Esophagus muscularis mucosa (tissue), 4 donors: ENCODE measurements at places on chromosomes 5 and 9. TPM values are rescaled to one million over a fixed set of nuclear protein-coding genes. Genes with fewer than 3 reads are reported as not detected.
A peak's percentile ranks its signal among the peaks of the same experiment; 100 is the strongest.

- DNase-seq, result no peak
These were observed 2276.3 kb downstream of the MAT2B start for GRCh38 chr5:165781738-165782137.

GRCh38 chr5:115544043-115544435 lies 536 bp downstream of the FEM1C start:
- DNase-seq, result no peak

- DNase-seq, result peak; percentile 55
These were observed 54.6 kb downstream of the GNA14 start for GRCh38 chr9:77593528-77593927.

DNA sequence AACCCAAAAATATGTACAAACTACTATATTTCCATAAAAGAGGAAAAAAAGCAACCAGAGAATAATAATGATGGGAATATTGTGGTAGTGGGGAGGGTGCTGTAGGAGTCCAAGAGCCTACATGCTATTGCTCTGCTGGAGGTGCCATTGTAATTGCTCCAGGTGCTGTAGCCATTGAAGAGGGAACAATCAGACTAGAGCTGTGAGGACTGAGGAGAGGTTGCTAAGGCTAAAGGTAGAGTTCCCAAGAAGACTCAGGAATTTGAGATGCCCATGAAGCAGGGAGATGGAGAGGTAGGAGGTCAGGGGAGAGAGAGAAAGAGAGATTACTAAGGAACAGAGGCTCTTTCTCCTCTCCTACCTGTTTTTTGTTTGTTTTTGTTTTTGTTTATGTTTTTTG lies 394.0 kb downstream of the DMRTA1 start:
- no peak for DNase-seq

DNA sequence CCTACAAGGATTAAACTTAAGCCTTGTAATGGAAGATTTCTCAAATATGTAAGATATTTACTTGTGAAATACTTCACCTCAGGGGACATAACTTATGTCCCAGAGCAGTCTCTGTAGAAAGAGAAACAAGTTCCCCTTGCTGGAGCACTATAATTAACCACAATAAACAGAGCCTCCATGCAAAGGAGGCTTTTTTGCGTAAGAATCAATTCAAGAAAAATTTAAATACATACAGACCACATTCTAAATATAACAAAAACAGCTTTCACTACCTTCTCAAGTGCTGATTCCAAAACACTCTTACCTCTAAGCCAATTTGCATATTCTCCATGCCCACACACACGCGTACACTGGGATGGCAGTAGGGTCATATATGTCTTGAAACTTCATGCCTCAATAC lies 30.7 kb upstream of the CCNB1 start:
- DNase-seq, result no peak

DNA sequence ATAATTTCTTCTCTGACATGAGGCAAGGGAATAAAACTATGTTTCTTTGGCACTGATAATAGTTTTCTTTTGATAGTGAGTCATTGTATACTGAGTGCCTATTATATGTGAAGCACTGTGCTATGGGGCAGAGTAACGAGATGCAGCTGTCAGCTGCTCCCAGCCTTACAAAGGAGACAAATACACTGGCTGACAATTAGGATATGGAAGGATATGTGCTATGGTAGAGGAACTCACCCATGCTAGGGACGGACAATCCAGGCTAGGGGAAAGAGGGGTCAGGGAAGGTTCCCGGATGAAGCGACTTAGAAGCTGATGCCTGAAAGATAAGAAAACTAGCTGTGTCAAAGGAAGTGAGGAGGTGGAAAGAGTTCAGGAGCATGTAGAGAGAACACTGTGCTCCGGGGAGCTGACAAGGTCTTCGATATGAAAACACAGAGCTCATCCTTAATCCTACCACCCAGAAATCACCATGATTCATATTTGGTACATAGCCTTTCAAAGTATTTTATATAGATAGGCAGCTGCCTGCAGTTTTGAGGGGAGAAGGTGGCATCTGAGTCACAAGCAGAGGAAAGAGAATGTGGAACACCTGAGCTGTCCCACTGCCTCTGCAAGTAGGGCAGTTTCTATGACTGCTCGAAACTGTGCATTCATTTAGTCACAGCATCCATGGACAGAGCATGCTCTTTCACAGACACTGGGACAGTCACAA lies 12.1 kb downstream of the BSPRY start:
- DNase-seq, result no peak

DNA sequence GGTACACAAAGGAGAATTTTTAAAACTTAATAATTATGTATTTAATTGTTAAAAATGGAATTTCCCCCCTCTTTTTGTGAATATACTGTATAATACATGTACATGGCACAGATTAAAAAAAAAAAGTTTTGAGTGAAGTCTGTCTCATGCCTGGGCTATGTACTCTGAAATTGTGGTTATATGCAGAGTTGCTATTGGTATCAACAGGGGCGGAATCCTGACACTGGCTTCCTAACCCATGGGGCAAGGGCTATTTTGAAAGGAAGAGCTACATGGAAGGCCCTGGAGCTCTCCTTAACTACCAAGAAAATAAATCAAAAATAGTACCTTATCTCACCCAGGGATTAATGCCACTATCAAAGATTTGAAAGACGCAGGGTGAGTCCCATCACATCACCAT lies 865 bp upstream of the FAM193B start:
- no peak for DNase-seq

GRCh38 chr5:110371725-110372041 lies 354.8 kb downstream of the TMEM232 start:
- DNase-seq, result no peak

DNA sequence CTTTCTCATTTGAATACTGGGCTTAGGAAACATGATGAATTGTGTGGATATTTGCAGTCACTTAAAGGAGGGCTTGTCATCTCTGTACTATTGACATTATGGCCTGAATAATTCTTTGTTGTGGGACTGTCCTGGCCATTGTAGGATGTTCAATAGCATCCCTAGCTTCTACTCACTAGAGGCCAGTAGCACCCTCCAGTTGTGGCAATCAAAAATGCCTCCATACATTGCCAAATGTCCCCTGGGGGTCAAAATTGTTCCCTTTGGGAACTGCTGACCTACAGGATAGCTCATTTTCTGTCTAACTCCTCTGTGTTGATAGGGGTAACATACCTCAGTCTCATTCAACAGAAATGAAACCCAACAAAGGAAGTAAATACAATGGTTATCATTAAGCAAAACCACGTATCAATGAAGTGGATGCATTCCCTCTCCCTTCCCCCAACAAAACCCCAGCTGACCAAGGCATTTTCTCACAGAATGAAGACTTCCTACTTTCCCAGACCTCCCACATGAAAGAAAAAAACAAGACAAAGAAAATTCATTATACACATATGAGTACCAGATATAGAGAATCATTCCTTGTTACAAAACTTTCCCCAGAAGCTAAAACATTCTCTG lies 18.1 kb downstream of the FYB1 start:
- peak; percentile 53 for DNase-seq

DNA sequence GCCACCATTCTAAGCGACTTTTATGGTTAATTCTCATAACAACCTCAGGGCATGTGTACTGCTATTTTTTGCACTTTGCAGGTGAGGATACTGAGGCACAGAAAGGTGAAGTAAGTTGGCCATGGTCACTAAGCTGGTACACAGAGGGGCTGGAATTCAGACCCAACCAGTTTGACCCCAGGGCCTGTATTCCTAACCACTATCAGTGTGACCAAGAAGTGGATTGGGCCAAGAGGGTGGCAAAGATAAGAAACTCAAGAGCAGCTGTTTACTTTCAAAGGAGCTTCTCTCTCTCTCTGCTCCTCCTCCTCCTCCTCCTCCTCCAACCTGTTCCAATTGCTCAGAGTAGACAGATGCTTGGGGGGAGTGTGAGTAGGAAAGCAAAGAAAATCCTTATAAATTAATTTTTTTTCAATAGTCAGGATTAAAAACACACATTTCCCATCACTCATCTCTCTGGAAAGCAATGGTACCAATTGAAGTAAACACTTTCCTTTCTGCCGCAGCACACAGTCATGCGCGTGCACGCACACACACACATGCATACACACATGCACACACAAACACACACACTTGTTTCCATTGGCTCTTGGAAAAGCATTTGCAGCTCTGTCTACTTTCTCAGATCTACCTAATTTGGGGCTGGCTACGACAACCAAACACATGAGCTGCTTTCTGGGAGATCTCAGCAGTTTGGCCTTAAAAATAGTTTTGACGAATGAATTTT lies 736.7 kb upstream of the WWC1 start:
- peak; percentile 62 for DNase-seq

DNA sequence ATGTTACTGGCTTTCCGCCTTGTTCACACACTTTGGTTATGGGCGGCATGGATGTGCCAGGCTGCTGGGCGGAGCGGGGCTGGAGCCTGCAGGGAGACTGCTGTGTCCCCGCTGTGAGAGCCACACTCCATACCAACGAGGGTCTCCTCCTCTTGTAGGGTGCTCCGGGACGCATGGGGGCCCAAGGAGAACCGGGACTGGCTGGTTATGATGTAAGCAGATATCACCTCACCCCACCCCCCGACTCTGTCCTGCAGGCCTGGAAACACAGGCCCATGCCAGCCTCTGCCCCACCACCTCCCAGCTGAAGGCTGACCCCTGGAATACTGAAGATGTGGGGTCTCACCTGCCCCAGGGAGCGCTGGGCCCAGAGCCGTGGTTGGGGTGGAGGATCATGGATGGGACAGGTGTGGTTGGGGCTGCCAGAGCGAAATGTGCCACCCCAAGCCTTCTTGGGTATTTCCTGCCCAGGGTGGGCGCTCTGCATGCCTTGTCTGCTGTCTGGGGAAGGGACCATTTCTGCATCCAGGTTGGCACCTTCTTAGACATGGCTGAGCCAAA lies 39.3 kb upstream of the ORM1 start:
- no peak for DNase-seq

- DNase-seq, result no peak
These were observed 60.3 kb upstream of the RFX3 start for GRCh38 chr9:3586066-3586465.

- DNase-seq, result no peak
These were observed 35.2 kb upstream of the CSNK1G3 start for GRCh38 chr5:123476731-123477130.

DNA sequence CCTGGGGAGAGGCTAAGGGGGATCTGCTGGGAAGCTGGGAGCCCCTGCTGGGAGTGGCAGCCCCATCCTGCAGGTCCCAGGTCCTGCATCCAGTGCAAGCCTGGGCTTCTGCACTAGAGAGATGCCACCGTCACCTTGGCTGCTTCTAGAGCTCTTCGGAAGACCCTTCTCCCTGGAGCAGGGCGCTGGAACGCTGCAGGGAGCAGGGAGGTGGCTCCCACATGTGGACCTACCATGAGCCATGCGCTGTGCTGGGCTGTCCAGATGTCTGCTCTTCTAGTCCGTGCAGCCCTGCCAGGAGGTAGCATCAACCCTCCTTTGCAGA lies 90.9 kb upstream of the PHYKPL start:
- no peak for DNase-seq

DNA sequence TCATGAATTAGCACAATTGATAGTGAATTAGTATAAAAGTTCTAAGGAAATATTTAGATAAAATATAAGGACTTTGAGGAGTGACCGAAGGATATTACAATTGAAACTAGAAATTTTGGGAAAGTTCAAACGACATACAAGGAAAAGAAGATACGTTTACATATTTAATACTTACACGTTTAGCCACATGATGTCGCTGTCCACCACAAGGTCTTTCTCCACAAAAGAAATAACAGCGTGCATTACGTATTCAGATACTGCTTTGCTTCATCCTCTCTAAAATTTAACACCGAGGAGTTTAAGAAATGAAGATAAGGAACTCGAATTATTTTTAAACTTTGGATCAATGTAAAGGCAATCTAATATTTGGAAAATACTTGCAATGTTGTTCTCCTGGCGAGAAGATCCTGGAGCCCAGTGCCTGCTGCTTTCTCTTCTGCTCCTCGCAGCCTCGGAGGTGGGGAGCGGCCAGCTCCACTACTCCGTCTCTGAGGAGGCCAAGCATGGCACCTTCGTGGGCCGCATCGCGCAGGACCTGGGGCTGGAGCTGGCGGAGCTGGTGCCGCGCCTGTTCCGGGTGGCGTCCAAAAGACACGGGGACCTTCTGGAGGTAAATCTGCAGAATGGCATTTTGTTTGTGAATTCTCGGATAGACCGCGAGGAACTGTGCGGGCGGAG lies at the start of gene PCDHA3:
TSS of gene PCDHA3 (plus strand) at position 242 of the 678 bp plus-strand sequence.
- no peak for DNase-seq

- peak; percentile 89 for DNase-seq
These were observed 15.6 kb upstream of the FOXD1 start for GRCh38 chr5:73464016-73464745.

DNA sequence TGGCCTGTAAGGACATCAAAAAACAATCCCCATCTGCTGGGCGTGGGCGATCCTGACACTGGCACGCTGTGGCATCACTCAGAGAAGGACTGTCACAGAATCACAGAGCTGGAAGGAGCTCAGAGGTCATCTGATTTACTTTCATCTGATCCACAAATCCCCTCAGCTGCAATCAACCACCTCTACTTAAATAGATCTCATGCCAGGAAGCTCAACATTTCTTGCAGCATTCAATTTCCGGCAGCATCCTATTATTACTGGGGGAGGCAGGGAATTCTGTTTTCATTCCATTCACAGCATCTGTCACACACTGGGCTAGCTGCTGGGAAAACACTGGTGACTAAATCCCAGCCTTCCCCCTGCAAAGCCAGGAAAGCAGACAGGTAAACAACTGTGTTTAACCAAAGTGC lies 38.3 kb downstream of the RETREG1 start:
- no peak for DNase-seq

- DNase-seq, result no peak
These were observed 123.9 kb upstream of the HAPLN1 start for GRCh38 chr5:83844449-83845068.

The SLC46A2 gene
- total RNA-seq, result 0.17 TPM

The FAM240B gene
- not detected for total RNA-seq

The FAM151B gene
- total RNA-seq, result 2.1 TPM

The SAXO1 gene
- total RNA-seq, result not detected
